Esophagus squamous epithelium (tissue), 5 donors: ENCODE measurements at places on chromosomes 7 and 10.

GRCh38 chr7:921581-922333 is 32.7 kb downstream of the ADAP1 start:
- no peak for DNase-seq

DNA sequence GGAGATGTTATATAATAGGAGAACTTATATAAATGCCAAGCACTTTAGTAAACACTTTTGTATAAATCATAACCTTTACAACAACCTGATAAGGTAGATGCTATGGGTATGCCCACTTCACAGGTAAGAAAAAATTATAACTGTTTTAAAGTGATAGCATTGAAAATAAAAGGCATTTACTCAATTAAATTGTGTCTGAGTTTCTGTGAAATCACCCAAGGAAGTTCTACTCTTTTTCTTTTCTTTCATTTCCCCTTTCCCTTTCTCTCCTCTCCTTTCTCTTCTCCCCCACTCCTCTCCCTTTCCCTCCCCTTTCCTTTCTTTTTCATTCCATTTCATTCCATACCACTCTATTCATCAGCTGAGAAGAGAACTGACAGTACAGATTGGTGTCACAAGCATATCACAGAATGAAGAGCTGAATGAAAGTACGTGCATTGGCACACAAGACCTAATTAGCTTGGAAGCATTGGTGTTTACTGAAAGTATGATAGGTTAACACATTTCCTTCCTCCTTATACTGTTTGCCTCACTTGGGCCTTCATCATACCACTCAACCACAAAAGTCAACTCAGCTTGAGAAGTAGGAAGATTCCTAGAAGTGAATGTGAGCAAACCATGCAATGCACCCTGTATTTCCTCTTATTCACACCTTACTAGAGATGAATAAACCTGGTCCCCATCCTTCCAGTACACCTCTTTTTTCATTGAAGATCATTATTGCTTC is 117.9 kb upstream of the AGR3 start:
- no peak for DNase-seq

DNA sequence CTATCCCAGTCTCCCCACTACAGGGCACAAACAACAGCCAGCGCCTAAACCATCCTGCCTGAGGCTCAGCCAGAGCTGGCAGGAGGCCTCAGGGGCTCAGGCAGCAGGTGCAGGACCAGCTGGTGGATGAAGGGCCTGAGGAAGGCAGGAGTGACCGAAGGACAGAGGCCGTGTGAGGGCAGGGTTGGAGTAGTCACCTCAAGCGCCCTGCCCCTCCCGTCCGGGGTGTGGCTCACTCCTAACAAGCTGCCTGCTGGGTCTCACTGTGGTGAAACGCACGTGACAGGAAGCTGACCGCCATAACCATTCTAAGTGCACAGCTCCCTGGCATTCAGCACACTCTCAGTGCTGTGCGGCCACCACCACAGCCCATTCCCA is 281.1 kb downstream of the ELFN1 start:
- no peak for DNase-seq

DNA sequence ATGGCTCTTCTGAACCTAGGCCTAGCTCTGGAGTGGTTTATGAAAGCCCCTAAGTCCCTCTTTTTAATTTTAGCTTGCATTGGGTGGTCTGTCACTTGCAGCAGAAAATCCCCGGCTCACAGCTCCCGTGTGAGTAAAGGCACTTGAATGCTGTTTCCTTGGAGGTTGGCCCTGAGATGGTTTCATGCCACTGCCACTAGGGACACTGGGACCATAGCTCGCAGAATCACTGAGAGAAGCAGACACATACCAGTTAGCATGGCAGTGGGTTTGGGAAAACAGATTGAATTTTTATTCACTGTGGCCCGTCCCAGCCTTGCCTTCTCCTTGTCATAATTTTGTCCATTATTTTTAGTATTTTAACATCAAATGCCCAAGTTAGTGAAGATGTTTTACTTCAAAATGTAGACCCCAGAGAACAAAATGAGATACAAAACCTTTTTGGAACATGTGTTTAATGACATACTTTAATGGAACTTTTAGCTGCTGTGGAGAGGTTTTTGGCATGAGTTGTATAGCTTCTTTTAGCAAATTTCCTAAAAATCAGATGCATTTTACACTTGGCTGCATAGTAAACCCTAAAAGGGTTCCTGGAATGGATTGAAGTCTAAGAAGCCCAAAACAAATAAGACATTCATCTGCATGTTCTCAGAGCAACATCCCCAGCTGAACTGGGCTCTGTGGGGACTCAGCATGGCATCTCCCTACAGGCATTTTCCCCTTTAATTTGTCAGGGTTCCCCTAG is 259.7 kb upstream of the PITRM1 start:
- DNase-seq = no peak
